ENCODE measurements at places on chromosomes 6 and 20.

- no peak for DNase-seq
Measured at GRCh38 chr20:36043441-36043840, 75.1 kb downstream of the CNBD2 start.

GRCh38 chr20:35339636-35340035 is 47.4 kb upstream of the FAM83C start:
- no peak for DNase-seq

GRCh38 chr20:24411003-24411833 is 58.2 kb upstream of the SYNDIG1 start:
- DNase-seq: no peak

- no peak for DNase-seq
Measured at GRCh38 chr6:71387179-71387578, 98.6 kb downstream of the OGFRL1 start.

- DNase-seq: no peak
Measured at GRCh38 chr6:89938014-89938413, 43.7 kb downstream of the GJA10 start.

DNA sequence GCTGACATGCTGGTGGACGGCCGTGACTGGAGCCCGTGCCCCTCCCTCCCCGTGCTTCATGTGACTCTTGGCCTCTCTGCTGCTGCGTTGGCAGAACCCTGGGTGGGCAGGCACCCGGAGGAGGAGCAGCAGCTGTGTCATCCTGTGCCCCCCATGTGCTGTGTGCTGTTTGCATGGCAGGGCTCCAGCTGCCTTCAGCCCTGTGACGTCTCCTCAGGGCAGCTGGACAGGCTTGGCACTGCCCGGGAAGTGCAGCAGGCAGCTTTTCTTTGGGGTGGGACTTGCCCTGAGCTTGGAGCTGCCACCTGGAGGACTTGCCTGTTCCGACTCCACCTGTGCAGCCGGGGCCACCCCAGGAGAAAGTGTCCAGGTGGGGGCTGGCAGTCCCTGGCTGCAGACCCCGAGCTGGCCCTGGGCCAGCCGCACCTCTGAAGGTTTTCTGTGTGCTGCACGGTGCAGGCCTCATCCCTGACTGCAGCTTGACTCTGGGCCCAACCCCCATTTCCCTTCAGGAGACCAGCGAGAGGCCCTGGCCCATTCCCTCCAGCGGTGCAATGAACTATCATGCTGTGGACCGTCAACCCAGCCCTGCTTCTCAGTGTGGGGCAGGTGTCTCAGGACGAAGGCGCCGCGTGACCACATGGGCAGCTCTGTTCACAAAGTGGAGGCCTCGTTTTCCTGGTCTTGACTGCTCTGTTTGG is 8.1 kb downstream of the NPBWR2 start:
- no peak for DNase-seq

DNA sequence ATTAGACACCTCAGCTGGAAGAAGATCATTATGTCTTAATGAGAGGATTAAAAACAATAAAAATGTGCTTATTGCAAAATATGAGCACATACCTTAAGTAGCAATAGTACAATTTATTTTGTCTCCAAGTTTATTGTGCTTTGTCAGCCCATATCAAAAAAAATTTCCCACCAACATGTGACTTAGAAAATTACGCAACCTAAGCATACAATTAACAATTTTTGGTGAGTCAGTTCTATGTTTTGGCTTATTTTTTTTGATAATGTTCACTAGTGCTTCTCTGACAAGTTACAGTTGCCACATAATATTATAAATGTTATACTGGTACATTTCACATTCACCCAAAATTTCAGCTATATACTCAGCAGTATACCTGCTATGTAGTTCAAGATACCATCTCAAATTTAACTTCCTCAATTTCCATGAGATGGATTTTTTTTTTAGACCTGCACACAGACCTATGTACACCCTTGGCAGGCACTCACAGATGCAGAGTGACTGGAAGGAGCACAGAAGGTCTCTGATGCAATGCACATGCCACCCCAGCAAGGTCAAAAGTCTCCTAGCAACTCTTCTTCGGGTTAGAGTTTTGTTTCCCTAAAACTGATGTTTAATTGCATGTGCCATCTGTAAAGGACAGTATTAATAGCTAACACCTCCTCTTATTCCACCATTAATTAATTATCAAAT is 112.4 kb downstream of the PRKN start:
- DNase-seq: no peak

DNA sequence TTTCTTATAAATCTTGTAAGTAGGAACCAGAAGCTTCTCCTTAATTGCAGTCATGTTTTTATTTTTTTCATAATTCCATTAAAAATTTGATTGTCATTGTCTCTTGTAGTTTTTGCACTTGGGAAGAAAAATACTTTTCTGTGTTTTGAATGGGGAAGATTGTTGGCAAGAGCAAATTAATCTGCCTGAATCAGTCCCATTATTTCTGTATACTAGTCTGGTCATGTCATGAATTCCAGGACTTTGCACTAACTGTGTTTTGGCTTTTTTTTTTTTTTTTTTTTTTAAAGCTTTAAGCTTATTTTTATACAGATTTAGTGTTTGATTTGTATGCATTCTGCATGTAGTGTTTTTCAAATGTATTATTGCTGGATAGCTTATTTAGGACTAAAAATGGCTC is 47.6 kb downstream of the RALGAPB start:
- no peak for DNase-seq

DNA sequence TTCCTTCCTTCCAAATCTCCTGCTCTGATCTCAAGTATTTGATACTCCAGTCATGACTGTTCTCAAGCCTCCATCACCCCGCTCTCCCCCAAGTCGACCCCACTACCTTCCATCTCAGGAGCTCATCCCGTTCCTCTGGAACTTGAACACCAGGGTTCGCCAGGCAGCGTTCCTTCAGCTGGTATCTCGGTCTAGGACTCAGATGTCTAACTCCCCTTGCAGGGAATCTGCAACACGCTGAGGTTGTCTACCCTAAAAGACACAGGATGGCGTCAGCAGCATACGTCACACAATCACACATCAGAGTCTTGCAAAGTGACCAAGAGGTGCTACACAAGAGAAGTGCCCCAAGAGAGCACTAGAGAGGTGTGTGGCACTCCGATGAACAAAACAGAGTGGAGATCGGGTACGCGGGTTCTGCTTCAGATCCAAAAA is 706 bp downstream of the ZNF184 start:
- peak; percentile 87 for DNase-seq

- no peak for DNase-seq
Measured at GRCh38 chr6:7978736-7979135, 68.1 kb upstream of the TXNDC5 start.

DNA sequence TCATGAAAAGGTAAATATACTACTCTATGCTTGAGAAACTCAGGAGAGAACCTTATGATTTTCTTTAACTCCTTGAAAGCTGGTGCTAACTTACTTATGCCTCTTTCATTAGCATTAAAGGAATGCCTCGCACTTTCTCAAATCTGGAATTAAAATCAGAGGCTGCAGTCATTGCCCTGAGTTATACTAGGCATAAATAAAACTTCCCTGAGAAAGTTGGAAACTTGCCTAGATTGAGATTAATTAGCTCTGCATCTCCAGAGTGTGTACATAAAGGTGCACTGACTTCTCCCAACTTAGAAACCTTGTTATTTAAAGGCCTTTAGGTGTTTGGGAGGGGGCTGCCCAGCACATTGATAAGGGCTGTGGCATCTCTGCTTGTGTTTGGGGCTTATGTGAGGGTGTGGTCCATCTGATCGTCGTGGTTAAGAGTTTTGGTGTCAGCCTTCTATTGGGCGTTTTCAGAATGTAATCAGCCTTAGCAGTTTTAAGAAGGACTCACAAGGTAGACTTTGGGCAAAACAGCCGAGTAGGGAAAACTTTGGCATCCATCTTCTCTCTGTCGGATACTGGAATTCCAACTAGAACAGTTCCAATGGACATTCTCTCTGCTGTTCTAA is 32.1 kb upstream of the CCN6 start:
- DNase-seq: no peak

DNA sequence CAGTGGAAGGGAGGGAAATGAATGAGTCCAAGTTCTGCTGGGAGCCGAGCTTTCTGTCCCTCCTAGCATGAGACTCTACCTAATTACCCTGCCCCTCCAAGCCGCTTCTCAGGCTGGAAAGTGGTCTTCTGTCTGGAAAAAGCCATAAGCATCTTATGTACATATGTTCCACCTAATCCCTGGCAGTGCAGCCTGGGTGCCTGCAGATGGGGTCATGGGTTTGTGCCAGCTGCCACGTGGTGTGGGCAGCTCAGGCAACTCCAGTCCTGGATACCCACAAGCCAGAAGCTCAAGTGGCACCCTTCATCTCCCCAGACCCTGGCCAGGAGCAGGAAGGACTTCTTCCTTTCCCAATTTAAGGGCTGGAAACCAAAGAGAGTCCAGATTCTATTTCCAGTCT is 253.1 kb downstream of the LY86 start:
- no peak for DNase-seq

DNA sequence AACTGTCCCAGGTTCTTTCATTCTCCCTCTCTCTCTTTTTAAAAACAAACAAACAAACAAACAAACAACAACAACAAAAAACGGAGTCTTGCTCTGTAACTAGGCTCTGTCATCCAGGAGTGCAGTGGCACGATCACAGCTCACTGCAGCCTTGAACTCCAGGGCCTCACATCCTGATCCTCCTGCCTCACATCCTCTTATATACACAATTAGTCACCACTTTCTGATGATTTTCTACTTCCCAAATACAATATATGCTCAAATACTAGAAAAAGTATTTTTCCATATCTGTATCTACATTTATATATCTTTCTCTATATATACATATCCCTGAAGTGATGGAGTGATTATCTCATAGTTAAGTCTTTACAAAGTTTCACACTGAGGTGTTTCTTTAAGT is 170.7 kb downstream of the EPHA7 start:
- no peak for DNase-seq

DNA sequence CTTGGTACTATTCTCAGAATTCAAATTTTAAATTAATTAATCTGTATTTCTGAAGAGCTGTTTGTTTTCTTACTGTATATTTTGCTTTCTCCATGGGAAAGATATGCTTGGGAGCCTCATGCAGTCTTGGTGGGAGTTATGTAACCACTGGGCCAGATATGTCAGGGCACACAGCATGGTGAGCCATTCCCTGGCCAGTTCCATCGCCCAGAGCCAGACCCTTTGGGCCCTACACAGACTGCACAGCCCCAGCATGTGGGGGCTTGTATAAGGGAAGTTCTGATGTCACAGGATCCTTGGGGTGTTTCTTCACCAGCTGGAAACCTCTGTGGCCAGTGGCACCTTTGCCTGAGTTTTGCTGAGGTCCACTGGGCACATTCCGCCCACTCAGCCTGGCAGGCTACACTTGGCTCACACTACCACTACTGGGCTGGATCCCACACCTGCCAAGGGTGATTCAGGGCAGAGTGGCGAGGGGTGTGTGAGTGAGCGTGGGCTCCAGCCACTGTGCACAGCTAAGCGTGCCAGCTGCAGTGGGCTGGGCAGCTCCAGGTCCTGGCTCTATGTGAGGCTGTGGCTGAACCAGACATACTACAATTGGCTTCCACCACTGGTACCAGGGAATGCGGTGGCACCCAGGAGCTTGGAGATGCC is 293.5 kb downstream of the ARHGAP18 start:
- no peak for DNase-seq

DNA sequence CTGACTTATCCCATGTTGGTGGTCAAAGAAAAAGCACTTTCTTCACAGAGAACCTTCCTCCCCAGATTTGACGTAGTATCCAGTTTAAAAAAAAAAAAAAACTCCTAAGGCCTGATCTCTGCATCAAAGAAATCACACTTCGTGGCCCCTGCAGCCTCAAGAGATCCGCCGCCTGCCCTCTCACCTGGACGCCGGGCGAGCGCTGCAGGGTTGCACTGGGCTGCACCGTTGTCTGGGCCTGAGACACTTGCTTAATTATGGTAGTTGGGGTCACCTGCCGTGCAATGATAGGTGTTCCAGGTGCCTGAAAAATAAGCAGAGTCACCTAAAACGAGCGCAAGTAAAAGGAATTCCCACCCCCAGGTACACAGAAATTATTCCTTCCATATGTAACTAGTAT is 53.0 kb downstream of the TAF4 start:
- DNase-seq: no peak
